ENCODE measurements at places on chromosomes 3 and 15.

DNA sequence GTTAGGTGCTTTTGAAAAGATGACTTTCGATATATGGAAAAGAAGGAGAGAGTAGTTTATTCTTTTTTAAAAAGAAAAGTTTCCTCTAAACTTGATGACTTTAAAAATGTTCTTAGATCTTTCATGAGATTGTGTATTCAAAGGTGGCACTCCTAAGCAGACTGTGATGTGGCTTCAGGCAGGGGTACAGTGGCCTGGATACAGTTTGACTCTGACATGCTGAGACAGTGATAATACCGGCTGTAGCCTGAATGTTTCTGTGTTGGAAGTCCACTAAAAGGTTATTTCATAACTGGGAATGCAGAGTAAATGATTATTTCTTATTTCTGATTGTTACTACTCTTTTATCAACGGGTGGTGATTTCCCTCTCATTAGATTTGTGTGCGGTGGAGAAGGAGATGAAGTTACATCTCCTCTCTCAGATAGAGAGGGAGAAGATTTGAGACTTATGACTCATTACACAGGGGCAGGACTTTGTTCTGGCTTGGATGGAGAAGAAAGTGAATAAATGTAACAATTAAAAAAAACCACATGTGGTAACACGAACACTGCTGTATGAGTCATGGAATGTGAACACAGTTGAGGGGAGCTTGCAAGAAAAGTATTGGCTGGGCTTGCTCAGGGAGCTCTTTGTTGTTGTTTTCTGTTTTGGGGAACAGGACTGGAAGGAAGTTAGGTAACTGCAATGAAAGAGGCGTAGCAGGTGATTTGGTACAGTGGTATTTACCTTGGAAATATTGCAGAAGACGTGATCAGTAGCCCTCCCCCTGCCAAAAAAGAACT is 21.6 kb downstream of the SPTSSB start:
- peak; percentile 54 for DNase-seq

DNA sequence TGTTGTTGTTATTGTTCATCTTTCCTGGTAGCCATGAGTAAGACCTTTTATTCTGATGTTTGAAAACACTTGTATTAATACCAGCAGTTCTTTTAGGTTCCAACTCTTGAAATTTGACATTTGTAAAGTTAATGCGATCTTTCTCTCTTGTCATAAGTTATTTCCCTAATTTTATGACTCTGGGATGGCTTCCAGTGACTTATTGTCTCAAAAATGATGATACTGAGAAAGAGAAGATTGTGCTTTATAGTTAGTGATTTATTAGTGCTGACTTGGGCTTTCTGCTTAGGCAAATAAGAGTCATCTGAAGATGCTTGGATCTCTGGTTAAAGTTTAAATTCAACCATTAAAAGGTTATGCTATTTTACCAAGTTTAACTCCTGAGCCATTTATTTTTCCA is 715.2 kb downstream of the GRM7 start:
- DNase-seq = no peak

DNA sequence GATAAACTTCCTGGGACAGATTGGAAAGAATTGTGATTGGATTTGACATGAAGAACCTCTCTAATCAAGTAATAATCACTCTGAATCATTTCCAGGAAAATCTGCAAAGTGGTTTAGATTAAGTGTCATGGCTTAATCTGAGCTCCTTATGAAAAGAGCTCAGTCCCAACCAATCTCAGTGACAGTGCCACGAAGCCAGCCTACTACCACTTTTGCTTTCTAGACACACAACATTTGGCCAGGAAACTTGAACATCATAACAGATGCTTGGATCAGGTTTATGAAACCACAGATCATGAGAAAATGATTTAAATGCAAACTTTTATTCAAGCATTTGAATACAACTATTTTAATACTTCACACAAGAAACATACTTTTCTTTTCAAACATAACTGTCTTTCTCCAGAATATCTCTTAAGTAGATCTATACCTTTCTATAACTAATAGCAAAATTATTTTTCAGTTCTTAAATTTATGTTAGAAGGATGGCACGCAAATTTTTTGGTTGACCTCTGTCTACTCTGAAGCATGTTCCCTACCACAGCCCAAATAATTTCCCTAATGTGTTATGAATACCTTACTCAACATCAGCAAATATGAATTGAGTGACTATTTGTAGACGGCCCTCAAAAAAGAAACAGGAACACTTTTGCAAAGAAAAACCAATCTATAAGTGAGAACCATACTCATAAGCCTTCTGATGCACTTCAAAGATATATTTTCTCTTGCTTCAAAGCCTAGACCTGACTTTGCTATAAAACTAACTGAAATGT is 495.0 kb upstream of the ZNF385D start:
- no peak for DNase-seq

- DNase-seq = no peak
Observed at GRCh38 chr3:37944391-37944842, 46.2 kb upstream of the VILL start.

GRCh38 chr3:155334914-155335723 is 41.6 kb upstream of the STRIT1 start:
- no peak for DNase-seq
